ENCODE measurements at places on chromosomes 6 and 20.

GRCh38 chr6:40715570-40716403 lies 128.6 kb upstream of the LRFN2 start:
- DNase-seq = no peak

DNA sequence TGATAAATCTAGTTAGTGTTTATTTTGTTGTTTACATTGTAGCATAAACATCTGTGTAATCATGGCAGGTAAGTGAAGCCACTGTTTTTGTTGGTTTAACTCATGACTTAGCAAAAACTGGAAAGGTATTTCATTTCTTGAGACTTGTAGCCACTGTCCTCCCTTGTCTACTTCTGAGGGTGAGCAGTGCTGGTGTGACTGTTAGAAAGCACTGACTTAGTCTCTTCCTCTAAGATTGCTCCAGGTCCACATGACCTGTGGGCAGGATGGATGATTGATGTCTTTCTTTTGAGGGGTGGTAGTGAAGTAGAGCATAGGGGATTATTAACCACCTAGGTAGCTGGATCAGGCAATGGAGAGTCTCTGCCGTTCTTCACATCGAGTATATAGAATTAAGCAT lies 203.8 kb downstream of the ARID1B start:
- DNase-seq = no peak

DNA sequence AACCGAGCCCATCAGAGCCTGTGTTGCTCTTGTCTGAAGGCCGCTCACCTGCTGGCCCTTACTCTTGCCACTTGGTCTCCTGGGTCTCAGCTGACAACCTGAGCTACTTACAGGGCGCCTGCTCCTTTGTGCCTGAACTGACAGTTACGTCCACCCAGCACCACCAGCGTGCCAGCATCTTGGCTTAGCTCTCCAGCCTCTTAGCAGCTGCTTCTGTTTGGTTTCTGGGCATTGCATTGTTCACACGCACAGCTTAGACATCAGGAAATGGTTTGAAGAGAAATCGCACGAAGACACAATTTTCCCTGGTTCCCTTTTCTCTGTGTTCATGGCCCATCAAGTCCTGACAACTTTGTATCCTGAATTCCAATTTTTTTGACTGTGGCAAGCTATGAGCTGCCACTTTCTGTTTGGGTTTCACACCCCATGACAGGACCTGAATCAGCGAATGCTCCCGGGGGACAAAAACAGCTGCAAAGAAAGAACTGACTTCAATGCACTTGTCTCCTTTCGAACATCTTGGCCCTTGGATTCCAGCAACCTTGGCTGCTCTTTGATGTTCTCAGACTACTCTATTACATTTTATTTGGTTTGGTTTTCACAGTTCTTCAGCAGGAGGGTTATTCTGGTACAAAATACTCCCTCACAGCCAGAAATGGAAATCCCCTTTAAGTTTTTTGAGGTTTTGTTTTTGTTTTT lies 45.2 kb upstream of the LY86 start:
- no peak for DNase-seq

- DNase-seq = no peak
These were observed 10.6 kb upstream of the NXT1 start for GRCh38 chr20:23339986-23340385.

DNA sequence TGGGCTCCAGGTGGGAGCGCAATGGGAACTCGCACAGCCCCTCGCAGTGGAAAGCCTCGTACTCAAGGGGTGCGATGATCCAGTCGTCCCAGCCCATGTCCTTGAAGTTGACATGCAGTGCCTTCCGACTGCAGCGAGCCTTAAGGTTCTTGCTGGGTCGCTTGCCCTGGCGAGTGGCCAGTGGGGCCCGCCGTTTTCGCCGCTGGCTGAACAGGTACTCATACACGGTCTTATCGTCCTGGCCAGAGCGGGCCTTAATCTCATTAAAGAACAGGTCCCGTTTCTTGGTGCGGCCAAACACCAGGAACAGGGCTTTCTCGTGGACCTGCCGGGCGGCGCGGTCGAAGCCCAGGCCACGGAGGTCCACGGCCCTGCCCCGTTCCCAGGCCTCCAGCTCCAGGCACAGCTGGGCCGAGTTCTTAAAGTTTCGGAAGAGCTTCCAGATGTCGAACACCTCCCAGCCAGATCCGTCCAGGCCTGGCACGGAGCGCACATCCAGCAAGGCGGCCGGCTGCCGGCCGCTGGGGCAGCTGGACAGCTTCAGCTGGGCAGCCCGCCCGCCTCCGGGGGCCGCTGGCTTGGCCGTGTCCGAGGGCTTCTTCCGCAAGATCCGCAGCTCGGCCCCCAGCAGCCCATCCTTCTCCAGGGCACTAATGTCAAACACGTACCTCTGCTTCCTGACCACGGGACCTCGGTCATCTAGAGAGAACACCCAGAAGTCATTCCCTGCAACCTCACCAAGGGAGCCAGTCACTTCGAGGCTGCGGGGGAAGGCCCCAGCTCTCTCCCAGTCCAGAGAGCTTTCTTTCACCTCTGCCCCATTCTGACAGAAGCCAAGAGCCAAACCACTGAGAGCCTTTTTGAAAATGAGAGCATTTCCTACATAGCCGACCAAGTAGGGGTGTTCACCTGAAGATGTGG lies 3.7 kb downstream of the GDF5 start:
- no peak for DNase-seq

GRCh38 chr6:26485112-26485780 lies 14.9 kb upstream of the BTN1A1 start:
- no peak for DNase-seq

DNA sequence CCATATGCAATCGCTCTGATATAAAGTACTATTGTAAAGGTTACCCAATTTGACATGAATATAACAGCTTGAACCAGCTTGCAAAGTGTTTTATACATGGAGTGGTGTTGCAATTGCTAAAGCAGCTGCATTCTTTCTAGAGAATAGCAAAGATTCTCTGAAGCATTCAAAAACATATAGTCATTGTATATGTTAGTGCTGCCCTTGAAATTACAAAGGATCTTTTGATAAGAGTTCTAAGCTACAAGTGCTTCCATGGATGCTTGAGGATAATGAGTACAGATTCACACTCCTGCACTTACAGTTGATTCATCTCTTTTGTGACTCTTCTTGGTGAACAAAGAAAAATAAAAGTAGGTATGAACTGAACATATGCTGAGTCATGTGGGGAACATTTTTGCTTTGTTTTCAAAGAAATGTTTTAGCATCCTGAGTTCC lies 175.7 kb downstream of the ALDH8A1 start:
- DNase-seq = no peak

DNA sequence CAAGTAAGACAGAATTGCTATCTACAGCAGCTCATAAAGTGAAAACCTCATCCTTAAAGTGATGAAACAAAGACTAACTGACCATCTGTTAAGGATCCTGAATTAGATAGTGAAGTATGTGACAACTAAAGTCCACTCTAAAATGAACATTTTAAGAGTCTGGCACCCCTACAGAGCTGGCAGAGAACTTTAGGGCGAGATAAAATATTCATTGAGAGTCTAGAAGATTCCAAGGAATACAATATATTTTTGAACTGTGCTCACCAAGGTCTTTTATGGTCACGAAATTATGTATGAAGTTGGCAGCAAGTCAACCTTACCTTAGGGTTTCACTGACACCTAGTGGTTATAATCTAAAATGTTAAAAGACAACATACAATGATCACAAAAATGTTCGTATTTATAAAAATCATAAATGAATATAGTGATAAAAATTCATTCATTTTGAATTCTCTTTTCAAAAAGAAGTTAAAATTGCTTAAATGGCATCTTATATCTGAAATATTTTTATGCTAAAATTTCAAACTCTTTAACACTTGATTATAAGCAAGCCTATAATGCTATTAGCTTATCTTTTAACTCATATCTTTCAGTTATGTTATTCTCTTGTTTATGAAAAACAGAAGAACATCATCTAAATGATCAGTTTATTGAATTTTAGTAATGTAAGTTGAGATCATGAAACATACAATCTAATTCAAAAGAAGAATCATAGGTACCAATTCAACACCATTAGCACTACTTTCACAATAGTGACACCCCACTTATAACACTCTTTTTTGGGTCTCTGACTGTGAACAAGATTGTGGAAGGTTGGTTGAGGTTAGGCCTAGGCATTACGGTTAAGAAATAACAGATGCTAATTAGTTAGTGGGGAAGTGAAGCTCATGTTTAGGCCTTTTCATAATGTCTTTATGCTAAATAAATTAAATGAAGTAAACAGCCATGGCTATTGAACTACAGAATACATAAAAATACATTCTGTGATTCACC lies 27.5 kb downstream of the RSPH3 start:
- peak; percentile 44 for DNase-seq

DNA sequence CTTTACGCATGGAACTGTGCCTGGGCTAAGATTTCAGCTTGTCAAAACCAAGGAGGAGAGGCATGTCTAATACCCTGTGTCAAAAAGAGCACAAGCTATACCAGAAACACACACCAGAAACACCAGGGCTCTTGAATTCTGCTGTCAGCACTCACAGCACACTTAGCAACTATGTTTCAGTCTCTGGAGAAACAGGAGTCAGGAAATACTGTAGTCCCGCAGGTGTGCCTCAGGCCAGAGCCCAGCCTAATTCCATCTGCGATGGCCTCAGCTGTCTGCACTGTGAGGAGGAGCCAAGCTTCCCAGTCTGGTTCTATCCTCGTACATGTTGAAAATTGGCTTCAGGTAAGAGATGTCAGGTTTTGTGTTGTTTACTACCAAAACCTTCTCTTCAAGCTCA lies 31.6 kb downstream of the MTRES1 start:
- DNase-seq = no peak

- DNase-seq = no peak
These were observed 197.8 kb downstream of the HAO1 start for GRCh38 chr20:7742479-7742878.

- no peak for DNase-seq
These were observed 166.3 kb downstream of the KCNQ5 start for GRCh38 chr6:72788188-72788587.

GRCh38 chr6:108797951-108798669 lies 50.1 kb upstream of the ARMC2 start:
- DNase-seq = no peak

GRCh38 chr6:151911401-151911800 lies 103.9 kb downstream of the ESR1 start:
- no peak for DNase-seq

DNA sequence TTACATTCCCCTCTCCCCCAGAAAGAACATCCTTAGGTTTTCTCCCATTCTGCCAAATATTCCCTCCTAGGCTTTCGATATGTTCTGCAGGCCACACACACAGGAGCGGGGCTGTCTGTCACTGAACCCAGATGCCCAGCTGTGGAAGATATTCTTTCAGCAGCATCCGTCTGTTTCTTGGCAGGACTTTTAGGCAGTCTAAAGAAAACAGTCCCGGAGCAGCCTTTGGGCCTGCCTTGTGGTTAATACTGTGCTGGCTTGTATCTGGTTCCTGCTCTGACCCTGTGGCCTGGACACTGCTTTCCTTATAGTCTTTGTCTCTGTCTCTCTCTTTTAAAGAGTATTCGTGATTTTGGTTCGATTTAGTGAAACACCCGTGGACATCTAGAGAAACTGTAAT lies 94.6 kb upstream of the SUPT3H start:
- DNase-seq = no peak

DNA sequence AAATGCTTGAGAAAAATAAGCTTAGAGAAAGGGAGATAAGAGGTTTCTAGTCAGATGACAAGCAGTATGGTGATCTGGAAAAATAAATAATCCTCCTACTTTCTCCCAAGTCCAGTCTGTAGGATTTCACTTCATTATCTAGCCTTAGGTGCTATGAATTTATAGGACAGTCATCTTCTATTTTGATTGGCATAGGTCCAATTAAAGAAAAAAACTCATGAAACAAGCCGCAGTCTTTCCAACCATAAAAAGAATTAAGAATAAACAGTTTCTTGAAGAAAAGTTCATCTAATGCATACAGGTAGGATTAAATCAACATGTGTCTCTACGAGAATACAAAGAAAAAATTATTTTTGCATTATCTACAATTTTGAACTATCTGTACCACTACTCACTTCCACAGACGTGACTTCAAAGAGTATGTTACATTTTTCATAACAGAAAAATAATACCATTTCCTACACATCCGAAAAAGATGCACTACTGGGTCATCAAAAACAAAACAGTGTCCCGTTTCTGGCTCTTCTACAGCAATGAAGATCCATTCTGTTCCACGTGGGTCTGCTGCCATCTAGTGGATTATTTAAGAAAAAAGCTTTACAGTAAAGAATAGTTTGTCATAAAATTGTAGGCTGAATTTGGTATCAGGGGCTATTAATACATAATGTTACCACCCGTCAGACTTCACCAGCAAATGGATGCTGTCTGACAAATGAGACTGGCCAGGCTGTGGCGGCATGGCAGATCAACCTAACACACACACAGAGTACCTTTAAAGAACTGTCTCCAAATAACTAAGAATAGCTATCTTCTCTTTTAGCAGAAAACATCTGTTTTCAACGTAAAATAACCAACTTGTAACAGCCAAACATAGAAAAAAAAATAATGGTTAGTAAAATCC lies 28.9 kb downstream of the STX7 start:
- peak; percentile 70 for DNase-seq

GRCh38 chr6:6505111-6505510 lies 83.4 kb upstream of the LY86 start:
- no peak for DNase-seq

GRCh38 chr6:36615018-36615761 lies 21.0 kb downstream of the SRSF3 start:
- peak; percentile 66 for DNase-seq

DNA sequence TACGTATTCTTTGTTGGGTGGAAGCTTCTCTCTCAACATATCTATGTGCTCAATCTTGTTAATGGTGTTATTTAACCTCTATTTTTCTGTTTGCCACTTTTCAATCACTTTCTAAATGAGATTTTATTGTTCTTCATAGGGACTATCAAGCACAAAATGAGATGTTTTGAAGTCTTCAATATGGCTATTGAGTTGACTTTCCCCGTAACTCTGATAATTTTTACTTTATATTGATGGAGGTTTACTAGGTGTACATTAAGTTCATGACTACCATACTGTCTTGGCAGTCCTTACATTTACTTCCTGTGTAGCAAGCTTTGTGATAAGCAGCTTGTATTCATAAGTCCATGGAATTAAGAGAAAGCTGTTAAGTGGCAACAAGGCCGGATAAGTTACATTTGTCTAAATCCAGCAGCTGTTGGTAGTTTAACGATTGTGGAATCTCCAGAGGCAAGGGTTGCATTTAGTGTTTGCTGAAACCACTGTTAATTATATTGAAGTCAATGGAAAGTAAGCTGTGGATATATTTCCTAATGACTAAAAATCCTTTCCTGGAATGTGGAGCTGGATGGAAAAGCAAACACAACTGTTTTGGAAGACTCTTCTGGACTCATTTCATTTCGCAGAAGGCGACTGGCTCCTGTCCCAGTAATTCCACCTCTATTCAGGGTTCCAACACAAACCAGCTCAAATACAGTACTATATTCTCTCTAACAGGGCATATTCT lies 57.3 kb upstream of the SMIM29 start:
- DNase-seq = no peak

DNA sequence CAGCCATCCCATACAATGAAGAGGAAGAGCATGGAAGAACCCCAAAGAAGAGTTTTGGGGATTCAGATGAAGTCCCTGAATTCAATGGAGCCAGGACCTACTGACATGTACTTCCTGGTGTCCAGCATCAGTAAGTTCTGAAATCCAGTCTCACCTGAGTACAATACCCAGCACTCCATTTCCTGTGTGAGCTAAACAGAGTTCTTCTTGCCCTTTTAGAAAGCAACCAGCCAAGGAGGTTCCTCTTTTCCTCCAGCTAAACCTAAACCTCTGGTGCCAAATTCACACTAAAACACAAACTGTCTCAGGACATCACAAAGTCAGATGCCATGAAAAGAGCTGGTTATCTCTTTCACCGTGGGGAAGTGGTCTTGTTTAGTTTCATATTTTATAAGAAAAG lies 71.5 kb downstream of the PKHD1 start:
- DNase-seq = no peak

Measured in HEK293T (cell line).